ENCODE measurements at places on chromosomes 16 and 17.

DNA sequence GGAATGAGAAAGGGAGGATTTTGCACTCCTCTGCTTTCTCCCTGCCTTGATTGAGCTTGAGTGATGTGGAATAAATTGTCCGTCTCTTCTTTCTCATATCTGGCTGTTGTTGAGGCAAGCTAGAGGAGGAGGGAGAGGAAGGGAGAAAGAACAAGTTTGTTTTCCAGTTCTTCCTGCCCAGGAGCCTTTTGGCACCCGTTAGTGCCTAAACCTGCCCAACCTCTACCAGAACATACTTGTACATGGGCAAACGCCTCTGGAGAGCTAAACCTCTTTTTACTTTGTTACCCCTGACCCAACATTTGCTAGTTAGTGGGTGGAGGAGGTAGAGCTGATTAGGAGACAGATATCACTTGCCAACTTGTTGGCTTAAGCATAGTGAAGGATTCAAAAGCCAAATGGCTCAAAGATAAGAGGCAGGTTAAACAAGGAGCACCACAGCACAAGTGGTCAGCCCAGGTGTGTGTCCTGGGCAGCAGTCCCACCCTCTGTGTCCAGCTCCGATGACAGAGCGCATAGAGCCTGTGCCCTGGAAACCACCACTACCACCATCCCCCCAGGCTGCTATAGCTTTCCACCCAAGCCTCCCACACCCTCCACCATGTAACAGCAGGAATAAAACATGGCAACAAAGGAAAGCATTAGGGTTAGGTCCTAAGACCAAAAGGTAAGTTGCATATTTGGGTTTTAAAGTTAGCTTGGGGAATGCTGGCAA lies 6.5 kb downstream of the ODF4 start:
- DNase-seq: no peak

DNA sequence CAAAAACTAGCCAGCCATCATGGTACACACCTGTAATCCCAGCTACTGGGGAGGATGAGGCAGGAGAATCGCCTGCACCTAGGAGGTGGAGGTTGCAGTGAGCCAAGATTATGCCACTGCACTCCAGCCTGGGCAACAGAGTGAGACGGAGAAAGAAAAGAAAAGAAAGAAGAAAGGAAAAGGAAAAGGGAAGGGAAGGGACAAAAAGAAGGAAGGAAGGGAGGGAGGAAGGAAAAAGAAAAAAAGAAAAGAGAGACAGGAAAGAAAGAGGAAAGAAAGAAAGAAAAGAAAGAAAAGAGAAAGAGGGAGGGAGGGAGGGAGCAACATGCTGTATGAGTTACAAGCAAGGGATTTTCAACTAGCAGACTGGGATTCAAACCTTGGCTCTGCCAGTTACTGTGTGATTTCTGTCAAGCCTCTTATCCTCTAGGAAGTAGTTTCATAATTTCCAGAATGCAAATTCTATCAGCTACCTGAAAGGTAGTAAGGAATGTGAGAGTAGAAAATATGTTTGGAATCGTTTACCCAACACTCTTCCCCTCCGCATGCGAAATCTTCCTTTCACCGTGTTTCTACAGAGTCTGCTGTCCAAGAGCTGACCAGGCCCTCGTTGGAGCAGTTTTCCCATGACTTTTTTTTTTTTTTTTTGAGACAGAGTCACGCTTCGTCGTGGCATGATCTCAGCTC lies 43.4 kb downstream of the VPS53 start:
- no peak for DNase-seq

GRCh38 chr17:57256708-57257112 lies 387 bp downstream of the MSI2 start:
- DNase-seq: peak; percentile 50

DNA sequence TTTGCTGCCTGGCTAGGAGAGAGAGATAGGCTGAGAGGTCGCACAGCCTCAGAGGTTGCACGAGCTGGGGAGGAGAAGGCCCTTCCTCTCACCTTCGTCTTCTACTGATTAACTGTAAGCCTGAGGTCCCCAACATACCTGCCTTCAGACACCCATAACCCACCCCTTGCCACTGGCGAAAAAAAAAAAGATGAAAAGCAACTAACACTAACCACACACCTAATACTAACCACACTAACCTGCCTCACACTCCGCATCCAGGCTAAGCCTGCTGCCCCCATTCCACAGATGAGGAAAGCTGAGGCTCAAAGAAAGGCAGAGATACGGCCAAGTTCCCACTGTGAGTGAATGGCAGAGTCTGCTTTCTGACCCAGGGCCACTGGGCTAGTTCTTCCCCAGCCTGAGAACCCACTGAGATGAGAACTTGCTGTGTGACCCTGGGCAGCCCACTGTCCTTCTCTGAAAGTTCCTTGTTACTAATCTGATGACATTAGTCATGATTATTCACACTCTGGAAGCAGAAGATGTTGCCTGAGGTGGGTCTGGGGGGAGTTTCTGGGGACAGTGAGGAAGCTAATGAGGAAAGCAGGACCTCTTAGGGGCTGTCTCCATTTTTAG lies 4.6 kb downstream of the IL21R start:
- DNase-seq: no peak

GRCh38 chr17:72171703-72172667 lies 51.2 kb downstream of the SOX9 start:
- peak; percentile 45 for DNase-seq

GRCh38 chr16:73206151-73206707 lies 158.3 kb upstream of the ZFHX3 start:
- DNase-seq: no peak

Measured in NCI-H2171 treated with DMSO at 0.1 percent for 48 hours (cell line).